Liver (tissue), 10 donors: ENCODE measurements at places on chromosomes 12 and 14. TPM values are rescaled to one million over a fixed set of nuclear protein-coding genes. Genes with fewer than 3 reads are reported as not detected.

The IGF1 gene
- total RNA-seq: 42.8 TPM

The PPP1R1A gene
- total RNA-seq: 12.4 TPM

The TAS2R14 gene
- 6.9 TPM for total RNA-seq

The SLC15A4 gene
- total RNA-seq: 20.2 TPM

The KRT85 gene
- not detected for total RNA-seq

The CMKLR1 gene
- total RNA-seq: 13.7 TPM

The NRIP2 gene
- total RNA-seq: 0.19 TPM

The NKX2-8 gene
- total RNA-seq: not detected

DNA sequence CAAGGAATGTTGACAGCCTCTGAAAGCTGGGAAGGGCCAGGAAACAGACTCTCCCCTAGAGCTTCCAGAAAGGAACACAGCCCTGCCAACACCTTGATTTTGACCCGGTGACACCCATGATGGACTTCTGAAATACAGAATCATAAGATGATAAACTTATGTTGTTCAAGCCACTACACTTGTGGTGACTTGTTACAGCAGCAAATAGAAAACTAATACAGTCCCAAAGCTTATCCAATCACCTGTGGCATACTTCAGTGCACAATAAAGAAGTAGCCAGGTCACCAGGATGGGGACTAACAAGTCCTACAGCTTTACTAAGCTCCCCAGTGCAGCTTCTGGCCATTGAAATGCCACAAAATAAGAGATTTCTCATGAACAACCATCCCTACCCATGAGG, 5.4 kb downstream of the STON2 start:
- no peak for DNase-seq

- no peak for DNase-seq
These were observed 82.8 kb downstream of the KIF26A start for GRCh38 chr14:104221071-104221625.

DNA sequence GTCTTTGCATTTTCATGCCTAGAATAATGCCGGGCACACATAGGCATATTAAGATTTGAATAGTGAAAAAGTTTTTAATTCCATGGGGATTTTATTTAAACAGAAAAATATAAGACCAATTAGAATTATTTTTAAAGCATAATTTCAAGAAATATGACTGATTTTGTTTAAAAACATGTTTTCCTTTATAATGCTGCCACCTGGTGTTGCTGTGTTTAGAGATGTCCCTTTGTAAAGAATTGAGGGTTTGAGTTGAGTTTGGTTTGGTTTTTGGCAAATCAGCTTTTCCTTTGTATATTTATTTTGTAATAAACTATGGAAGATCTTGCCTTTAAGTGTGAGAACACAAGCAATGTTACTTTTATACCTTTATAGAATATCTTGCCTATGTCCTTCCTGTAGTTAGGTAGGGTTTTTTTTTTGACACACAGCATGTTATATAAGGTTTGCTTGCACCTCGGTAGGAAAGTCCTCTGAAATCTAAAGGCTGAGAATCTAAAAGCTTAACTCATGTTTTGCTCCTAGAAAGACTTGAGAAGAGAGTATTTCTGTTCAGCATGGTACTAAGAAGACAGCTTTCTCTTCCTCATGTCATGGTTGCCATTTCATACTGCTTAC, 31.4 kb upstream of the SNAPC1 start:
- DNase-seq: no peak

DNA sequence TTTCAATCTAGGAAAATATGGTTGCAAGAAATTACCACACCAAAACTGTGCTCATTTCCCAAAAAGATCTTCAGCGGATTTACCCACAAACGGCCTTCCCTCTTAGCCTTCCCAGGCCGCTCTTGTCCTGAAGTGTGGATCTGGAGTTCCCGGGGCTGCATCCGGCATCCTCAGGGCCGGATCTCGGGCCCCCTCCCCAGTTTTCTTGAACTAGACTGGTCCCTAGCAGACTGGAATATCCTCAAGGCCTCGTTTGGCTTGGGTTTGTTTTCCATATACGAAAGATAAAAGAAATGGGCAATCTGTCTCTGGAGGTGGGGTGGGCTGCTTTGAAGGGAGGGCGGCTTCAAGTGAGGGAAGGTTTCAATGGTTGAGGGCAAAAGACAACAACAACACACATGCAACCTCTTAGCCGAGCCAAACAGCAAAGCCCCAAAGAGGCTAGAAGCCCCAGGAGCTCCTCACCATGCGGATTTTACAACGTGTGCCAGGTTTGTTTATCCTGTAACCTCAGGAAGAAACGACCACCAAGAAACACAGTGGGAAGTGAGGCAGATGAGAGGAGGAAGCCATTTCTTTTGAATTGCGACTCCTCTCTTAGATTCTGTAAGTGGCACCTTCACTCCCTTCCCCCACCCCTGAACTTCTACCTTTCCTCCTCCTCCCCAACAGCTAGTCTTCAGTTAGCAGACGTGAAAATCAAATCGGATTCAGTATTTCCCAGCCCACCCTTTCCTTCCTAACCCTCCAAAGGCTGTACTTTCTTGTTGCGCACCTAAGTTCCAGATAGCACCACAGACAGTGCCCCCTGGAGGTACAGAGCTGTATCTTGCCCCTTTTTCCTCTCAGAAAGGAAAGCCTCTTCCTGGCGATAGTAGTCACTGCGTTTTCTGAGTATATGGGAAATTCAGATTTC, 2.6 kb downstream of the MYF6 start:
- DNase-seq: no peak

GRCh38 chr14:98900798-98901197, 371.2 kb downstream of the BCL11B start:
- DNase-seq: no peak

GRCh38 chr14:101630056-101630965, 69.0 kb downstream of the DIO3 start:
- DNase-seq: no peak

DNA sequence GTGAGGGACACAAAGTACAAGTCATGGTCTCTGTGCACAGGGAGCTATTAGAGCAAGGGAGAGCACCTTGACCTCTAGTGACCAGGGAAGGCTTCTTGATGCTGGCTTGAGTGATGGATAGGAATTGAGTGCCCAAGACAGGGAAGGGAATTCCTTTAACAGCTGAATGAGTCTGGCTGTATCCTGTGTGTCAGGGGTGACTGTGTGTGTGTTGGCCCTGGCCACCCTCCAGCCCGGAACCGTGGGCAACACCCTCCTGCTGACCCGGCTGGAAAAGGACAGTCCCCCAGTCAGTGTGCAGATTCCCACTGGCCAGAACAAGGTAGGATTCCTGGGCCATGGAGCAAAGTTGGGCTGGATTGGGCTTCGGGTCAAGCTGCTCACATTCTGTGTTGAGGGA, 5.5 kb upstream of the PFDN5 start:
- DNase-seq: no peak

- DNase-seq: no peak
These were observed 35.8 kb downstream of the ACSM4 start for GRCh38 chr12:7339675-7340074.

DNA sequence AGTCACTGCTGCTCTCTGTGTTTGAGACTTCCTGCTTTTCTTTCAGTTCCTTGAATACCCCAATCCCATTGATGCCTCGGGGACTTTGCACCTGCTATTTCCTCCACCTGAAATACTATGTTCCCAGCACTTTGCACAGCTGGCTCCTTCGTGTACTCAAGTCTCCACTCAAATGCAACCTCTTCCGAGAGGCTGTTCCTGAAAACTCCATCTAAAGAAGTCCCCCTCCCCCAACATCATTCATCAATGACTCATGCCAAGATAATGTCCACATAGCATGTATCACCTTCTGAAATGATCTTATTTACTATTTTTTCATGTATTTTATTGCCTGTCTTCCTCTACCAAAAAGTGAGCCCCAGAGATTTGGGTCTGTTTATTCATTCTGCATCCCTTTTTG, 48.6 kb downstream of the HSPB8 start:
- no peak for DNase-seq

DNA sequence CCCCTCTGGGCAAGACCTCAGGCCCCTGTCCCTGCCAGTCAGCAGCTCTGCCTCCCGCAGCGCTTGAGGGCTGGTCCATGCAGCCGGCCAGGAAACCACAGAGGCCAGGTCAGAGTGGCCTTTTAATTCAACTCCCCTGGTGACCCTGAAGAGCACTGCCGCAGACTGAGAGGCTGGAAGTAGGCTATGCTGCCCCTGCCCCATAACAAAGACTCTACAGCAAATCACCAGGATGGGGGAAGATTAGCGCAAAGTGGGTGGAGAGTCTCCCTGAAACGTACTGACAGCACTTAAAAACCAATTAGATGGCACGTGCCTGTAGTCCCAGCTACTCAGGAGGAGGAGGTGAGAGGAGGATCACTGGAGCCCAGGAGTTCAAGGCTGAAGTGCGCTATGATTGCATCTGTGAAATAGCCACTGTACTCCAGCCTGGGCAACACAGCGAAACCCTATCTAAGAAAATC, 70.5 kb downstream of the ITPK1 start:
- DNase-seq: no peak

GRCh38 chr12:7161811-7162210, 27.7 kb upstream of the PEX5 start:
- DNase-seq: no peak

DNA sequence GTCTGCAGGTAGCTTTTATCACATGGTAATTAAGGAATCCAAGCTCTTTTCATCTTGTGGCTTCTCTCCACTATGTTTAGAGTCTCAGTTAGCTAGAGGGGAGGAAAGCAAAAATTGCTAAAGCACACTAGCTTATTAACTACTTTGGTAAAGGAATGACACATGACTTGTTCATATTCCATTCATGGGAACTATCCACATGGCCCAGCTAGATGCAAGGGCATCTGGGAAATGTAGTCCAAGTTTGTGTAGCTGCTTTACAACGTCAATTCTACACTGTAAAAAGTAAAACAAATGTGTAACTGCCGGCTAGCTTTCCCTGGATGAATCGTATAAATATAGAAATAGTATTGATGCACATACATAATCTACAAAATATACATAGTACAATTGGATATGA, 244.5 kb upstream of the LRFN5 start:
- DNase-seq: no peak

GRCh38 chr14:78608998-78609787, 439.0 kb downstream of the NRXN3 start:
- DNase-seq: no peak

GRCh38 chr14:28630100-28630499, 136.5 kb upstream of the FOXG1 start:
- DNase-seq: no peak

DNA sequence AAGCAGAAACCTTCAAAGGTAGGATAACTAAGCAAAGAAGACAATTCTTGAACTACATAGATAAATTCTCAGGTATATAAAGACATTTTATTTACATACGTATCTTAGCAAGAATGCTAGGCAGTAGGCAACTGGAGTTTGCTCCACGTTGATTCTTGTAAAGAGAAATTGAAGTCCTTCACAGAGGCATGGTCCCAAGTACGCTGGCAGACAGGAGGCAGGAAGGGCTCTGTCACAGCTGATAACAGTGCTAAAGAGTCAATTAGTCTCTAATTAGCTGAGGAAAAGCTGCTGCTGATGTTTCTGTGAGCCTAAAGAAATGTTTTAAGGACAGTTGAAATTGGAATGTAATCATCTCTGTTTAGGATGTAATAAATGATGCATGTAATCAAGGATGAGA, 146.8 kb downstream of the METTL25 start:
- no peak for DNase-seq

GRCh38 chr14:24233538-24233866, 773 bp downstream of the GMPR2 start:
- no peak for DNase-seq

- no peak for DNase-seq
These were observed 4.8 kb downstream of the ELK3 start for GRCh38 chr12:96198965-96199364.

DNA sequence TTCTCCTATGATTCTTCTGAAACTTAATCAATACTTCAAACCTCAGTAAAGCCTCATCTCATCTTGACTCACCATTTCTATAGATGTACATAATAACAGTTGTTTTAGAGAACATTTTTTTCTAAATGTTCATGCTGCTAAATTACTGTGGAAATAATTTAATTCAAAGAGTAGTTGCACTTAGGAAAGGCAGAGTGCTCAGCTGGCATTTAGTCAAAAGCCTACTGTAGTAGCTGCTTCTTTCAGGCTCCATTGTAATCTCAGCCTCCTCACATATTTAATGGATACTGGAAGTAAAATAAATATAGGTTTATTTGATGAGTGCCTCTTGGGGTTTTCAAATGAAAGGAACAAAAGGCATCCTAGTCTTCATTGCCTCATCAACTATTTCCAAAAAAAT, 325.0 kb downstream of the CCER1 start:
- no peak for DNase-seq
